Fibroblast of skin of left quadriceps (primary cell): ENCODE measurements at places on chromosomes 12 and 14.

DNA sequence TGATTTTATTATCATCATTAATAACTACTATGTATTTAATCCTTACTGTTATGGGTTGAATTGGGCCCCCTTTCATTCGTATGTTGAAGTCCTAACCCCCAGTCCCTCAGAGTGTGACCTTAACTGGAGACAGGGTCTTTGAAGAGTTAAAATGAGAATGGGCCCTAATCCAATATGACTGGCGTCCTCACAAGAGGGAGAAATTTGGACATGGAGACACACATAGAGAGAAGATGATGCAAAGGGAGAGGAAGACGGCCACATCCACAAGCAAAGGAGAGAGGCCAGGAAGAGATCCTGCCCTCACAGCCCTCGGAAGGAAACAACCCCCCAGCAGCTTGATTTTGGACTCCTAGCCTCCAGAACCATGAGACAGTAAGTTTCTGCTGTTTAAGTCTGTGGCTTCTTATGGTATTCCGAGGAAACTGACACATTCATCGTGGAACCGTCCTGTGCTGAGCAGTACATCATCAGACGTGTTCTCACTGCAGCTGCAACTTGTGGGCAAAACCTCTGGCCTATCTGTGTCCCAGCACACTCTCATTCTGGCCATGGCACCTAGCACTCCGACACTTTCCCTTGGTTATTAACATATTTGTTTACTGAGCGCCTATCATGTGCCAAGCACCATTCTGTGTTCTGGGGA, 127.6 kb downstream of the SLC38A6 start:
- no peak for DNase-seq

DNA sequence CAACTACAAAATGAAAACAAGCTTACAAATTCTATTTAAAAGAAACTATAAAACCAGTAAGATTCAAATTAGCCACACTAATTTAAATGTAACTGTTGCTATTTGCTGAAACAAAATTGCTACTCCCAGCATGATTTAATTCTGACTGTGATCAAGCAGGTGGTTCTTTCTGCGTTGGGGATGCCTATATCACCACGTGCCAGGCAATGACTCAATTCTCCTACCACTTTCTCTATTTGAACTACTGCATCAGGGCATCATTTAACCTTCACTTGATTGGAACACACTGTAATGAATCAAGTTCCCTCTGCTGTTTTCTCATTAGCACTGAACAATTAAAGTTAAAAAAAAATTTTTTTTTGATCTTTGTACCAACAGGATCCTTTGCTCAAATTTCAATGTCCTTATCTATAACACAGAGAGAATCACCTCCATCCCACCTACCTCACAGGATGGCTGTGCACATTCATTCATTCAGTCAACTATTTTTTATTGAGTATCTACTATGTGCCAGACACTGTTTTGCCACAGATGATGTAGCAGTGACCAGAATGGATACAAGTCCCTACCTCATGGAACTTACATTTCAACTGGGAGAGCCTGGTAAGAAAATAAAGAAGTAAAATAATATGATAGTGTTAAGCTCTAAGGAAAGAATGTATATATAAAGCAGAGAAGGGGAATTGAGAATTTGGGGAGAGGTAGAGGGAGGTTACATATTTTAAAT, 8.0 kb upstream of the ACTN1 start:
- DNase-seq, result no peak

GRCh38 chr12:28939427-28939826, 209.7 kb upstream of the FAR2 start:
- DNase-seq, result no peak

GRCh38 chr12:130765186-130765659, 49.1 kb upstream of the RIMBP2 start:
- DNase-seq, result no peak

DNA sequence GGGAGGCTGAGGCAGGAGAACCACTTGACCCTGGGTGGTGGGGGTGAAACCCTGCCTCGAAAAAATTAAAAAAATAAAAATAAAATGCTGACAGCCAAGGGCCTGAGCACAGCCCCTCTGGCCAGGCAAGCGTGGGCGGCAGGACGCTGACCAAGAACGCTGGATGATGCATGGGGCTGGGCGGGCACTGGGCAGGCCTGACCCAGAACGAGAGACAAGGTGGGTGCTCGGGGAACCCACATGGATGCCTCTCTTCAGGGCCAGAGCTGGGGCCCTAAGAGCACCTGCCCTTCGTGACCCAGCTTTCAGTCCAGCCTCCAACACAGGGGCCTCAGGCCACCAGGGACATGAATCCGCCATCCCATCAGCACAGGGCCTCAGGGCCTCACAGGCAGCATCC, 11.3 kb downstream of the GALNT9 start:
- no peak for DNase-seq

- peak; percentile 37 for DNase-seq
These were observed 73.6 kb downstream of the TESC start for GRCh38 chr12:117025481-117026151.

GRCh38 chr14:77991128-77991772, 178.9 kb upstream of the NRXN3 start:
- DNase-seq, result no peak

- DNase-seq, result no peak
These were observed 825 bp upstream of the CCDC85C start for GRCh38 chr14:99604766-99605298.

DNA sequence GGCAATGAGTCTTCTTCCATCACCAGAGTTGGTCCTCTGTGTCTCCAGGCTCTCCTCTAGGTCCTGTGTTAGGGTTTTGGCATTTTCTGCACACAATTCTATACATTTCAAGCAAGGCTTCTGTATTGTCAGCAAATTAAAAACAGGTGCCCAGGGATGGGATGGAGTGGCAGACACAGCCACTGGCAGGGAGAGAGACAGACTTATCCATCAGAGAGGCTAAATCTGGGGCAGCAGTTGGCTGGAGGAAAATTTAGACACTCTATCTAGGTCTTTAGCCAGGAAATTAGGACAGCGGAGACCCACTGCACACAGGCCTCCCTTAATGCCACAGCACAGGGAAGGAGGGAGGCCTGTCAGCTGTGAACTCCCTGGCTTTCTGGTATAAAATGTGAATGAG, 20.2 kb downstream of the PLEKHD1 start:
- no peak for DNase-seq

DNA sequence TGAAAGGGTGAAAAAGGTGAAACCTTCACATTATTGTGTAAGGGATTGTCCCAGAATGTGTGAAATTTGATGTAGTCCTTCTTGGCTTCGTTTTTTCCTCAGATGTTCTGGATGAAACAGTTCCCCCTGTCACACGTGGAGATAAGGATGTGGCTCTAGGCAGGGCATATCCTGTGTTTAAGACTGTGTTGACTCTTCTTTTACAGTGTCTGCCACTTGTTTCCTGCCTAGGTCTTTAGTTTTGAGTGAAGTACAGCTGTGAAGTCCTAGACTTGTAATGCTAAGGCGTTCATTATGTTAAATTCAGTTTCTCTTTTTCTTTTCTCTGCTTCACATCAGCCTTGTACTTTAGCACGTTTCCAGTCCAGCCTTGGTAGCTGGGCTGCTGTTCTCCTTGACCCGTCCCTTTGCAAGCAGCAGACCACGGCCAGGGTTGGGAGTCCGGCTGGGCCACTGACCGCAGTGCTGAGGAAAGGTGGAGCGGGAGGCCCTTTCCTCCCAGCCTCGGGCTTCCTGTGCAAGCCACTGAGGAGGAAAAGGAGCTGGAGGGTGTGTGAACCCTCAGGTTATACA, 59.1 kb downstream of the RASSF3 start:
- no peak for DNase-seq

DNA sequence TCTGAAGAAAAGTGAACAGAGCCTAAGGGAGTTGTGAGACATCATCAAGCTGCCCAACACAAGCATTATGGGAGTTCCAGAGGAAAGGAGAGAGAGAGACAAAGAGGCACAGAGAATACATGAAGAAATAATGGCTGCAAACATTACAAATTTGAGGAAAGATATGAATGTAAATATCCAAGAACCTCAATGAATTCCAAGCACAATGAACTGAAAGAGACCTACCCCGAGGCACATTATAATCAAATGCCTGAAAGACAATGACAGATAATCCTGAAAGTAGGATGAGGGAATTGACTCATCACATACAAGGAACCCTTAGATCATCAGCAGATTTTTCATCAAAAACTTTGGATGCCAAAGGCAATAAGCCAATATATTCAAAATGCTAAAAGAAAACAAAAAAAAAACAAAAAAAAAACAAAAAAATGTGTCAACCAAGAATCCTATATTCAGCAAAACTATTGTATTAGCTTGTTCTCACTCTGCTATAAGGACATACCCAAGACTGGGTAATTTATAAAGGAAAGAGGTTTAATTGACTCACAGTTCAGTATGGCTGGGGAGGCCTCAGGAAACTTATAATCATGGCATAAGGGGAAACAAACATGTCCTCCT, 37.8 kb downstream of the BCL2L14 start:
- no peak for DNase-seq

DNA sequence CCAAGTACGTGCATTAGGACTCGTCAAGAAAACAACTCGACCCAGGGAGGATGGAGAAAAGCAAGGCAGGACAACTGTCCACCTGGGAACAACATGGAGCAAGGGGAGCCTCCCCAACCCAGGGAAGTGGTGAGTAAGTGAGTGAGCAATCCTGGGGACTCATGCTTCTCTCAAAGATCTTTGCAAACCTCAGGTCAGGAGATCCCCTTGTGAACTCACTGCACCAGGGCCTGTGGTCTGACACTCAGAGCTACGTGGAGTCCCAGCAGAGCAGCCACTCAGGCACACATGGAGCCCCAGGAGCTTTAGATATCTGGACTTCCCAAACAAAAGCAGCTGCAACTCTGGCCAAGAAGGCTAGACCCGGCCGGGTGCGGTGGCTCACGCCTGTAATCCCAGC, 12.2 kb upstream of the OR5AU1 start:
- DNase-seq, result no peak

GRCh38 chr12:116714175-116714574, 23.7 kb downstream of the SPRING1 start:
- DNase-seq, result no peak
